ENCODE measurements at places on chromosomes 7 and 10. TPM values are rescaled to one million over a fixed set of nuclear protein-coding genes. Genes with fewer than 3 reads are reported as not detected.

DNA sequence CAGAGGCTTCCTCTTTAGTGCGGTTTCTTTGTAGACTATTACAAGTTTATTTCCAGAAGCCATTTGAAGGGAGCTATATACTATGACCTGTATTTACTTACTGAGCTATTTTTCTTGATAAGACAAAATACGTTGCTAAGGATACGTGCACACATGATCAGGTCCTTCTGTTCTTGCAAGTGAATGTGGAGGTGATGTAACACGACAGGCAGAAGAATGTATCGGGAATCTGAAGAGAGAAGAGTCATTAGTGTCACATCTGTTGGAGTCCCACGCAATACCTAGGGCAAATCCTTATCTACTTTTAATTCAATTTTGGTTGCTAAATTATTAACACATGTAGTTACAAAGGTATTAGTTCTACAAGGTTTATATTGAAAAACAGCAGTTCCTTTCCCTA is 284.6 kb upstream of the IMMP2L start:
- no peak for DNase-seq

DNA sequence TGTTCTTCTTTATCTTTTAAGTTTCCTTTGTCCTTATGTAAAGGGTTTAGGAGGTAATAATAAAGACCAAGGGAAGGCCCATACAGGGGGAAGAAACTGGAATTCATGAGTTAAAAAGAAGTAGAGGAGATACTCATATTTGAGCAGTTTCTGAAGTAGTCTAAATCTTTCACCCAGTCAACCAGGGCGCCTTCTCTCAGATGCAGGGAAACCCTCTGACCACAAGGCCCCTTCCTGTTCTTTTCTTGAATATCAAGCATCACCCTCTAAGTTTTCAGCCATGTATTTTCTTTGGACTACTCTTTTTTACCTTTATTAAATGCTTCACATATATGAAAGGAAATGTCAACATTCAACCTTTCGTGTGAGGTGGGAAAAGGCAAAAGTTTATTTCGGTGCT is 630.8 kb downstream of the SUGCT start:
- DNase-seq, result no peak

DNA sequence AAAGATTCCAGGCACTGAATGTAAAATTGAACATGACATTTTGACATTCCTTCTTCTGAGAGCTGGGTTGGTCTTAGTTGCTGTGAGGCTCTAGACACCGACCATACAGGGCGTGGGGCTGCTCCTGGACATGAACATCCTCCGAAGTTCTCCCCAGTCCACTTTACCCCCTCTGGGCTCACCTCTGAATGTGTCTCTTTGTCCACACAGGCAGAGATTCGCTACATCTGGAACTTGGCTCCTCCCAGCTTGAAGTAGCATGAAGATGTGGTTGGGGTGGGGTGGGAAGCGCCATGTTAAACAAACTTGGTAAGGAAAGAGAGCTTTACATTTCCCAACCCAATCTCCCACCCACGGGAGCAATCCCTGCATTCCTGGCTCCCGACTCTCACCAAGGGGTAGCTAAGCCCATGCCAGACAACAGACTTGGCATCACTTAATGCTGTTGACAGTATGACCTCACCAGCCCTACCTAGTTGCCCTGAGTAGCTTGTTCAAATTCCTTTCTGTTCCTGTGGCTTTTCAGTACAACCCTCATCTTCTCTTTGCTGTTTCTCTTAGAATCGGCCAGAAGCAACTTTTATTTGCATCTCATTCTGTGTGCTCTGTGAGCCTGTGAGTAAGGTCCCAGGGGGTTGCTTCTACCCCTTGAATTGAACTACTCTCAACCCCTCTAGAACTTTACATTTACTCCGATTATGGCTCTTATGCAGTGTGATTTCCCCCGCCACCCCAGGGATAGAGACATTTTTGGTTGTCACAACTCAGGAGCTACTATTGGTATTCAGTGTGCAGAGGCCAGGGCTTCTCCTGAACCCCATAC is 211.4 kb downstream of the SEC23IP start:
- no peak for DNase-seq

- DNase-seq, result no peak
Observed at GRCh38 chr7:111091593-111092358, 849 bp downstream of the LRRN3 start.

- DNase-seq, result no peak
Observed at GRCh38 chr7:1740214-1740613, 70.1 kb downstream of the ELFN1 start.

GRCh38 chr10:12513775-12514673 is 164.7 kb downstream of the CAMK1D start:
- DNase-seq, result no peak

DNA sequence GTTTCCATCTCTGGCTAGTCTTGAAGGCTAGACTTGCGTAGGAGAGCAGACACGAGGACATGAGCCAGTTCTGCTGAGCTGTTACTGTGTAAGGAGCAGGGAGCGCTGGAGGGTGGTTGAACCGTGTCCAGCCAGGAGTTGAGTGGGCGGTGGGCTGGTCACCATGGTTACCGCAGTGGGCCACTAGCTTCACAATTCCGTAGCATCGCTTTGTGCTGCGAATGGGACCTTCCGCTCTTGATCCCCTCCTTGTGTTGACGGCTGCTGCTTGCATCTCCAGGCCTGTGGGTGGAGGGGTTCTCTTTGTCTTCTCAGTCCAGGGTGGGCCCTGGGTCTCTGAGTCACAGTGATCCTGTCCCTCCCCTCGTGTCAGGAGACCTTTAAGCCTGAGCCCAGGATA is 49.4 kb upstream of the OCM start:
- no peak for DNase-seq

GRCh38 chr10:46225597-46225996 is 61.2 kb upstream of the ANTXRL start:
- no peak for DNase-seq

DNA sequence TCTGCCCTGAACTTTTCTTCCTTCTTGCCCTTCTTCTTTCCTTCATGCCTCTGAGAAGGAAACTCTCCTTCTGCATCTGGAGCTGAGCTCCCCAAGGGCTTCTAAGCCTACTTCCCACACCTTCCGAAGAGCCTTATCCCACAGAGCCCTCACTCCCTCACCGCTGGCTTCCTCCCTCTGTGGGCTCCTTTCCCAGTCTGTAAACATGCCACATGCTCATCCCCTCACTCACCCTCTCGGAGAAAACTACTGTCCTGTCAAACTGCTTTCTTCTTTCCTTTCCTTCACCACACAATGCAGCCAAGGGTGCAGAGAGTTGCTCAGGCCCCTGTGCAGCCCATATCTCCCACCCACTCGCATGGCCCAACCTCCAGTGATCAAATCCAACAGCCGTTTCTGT is 18.1 kb downstream of the ANKRD16 start:
- DNase-seq, result no peak

DNA sequence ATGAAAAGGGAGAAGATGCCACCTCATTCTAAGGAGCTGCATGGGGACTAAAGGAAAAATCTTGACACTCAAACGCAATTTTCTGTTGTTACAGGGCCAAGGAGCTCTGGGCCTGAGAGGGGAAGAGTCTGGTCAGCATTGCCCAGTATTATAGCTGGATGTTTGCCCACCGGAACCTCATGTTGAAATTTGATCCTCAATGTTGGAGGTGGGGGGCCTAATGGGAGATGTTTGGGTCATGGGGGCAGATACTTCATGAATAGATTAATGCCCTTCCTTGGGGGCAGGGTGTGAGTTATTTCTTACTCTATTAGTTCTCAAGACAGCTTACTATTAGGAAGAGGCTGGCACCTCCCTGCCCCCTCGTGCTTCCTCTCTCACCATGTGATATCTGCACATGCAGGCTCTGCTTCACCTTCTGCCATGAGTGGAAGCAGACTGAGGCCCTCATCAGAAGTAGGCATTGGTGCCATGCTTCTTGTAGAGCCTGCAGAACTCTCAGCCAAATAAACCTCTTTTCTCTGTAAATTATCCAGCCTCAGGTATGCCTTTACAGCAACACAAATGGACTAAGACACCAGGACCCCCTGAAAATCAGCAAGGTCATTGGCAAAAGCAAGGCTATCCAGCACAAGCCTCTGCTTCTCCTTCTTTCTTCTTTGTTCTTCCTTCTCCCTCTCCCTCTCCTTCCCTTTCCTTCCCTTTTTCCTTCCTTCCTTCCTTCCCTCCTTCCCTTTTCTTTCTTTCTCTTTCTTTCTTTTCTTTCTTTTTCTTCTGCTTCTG is 15.1 kb downstream of the GCK start:
- no peak for DNase-seq

GRCh38 chr7:140534743-140535142 is 55.4 kb upstream of the MKRN1 start:
- peak; percentile 85 for DNase-seq

GRCh38 chr10:77638321-77639101 is 903 bp upstream of the KCNMA1 start:
- DNase-seq, result peak; percentile 45

DNA sequence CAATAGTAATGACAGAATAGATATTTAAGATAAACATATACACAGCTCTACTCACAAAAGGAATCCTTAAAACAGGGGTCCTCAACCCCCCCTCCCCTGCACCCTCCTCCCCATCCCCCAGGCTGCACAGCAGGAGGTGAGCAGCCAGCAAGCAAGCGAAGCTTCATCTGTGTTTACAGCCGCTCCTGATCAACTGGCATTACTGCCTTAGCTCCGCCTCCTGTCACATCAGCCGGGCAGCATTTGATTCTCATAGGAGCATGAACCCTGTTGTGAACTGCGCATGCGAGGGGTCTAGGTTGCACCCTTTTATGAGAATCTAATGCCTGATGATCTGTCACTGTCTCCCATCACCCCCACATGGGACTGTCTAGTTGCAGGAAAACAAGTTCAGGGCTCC is 65.5 kb downstream of the SMURF1 start:
- no peak for DNase-seq

DNA sequence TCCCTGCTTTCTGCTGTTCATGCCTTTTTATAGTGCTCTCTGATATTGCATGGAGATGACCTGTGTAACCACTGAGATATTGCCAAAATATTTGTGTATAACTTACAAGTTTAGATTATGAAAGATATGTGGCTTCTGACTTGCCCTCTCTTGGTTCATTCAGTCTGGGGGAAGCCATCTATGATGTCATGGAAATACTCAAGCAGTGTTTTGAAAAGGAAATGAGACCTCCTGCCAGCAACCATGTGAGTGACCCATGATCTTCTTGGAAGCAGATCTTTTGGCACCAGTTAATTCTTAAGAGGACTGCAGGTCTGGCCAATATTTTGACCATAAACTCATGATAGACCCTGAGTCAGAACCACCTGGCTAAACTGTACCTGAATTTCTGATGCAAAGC is 183.0 kb downstream of the THSD7A start:
- DNase-seq, result peak; percentile 7

DNA sequence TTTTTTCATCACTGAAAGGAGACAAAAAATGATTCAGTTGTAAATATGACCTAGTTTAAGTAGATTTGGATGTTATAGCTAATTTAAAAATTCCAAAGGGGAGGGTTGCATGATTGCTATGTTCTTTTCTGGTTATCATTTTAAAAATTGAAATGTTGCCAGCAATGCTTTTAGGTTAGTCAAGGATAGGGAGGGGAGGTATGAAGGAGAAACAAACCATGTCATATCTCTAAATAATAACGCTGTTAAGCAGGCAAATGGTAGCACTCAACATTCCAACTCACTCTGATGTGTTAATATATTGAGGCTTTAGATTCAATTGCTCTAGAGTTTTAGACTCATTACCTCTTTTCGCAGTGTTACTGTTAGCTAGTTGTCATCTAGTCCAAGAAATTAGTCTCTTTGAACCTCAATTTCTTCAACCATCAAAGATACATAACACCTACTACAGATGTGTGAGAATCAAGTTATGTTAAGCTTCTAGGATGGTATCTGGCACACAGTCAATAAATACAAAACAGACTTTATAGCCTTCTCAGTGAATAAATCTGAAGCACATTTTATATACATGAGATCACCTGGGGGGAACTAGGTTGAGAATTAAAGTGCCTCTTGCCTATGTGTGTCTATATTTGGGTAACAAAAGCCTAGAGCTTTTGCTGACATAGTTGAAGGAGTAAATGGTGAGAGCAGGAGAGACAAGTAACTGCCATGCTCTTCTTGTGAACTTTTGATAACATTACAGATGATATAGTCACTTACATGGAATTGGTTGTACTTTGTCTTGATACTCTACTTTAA is 124.9 kb downstream of the CSTF2T start:
- DNase-seq, result peak; percentile 15

DNA sequence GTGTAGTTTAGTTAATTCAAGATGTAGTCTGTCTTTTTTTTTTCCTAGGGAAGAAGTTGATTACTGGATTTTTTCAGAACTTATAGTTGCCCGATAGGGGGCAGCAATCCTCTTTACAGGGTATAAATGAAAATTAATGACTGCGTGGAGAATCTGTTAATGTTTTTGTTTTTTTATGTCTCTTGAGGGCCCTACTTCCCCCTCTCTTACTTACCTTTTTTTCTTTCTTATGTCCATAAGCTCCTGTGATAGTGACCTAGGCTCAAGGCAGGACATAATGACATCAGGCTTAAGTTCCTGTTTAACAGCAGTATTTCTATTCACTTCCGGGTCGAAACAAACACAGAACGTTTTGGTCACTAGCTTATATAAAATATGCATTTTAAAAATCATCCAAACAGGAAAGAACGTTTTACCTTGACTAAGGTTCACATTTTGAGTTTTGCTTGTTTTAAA is 18.8 kb downstream of the CDC123 start:
- DNase-seq, result peak; percentile 80

DNA sequence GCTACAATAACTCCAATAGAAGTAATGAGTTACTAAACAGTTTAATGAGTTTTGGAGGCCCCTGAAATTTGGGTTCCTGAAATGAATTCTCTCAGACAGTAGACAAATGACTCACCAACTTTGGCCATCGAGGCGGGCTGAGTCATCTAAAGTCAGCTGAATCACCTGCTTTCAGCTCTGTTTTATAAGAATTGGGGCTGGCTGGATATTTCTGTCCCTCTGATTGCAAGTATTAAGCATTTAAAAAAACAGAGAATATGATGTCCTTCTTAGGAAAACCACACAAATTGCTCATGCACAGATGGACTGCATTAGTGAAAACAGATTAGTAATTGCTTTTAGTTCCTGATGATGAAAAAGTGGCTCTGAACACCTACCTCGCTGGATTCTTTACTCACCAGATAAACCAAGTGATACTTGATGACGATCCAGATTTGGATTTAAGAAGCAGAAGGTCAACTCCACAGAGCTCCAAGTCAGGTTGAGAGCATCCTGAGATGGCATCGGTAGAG is 59.1 kb downstream of the ZNF365 start:
- peak; percentile 97 for DNase-seq

RUFY2 gene
- 37.3 TPM for total RNA-seq

STRIP2 gene
- 6.9 TPM for total RNA-seq

PTCD1 gene
- total RNA-seq, result 1.3 TPM

ARHGAP22 gene
- 60.2 TPM for total RNA-seq

TSPAN15 gene
- 0.27 TPM for total RNA-seq

GIMAP1 gene
- not detected for total RNA-seq

PURB gene
- total RNA-seq, result 27.2 TPM

KIAA1549 gene
- 3.7 TPM for total RNA-seq

PNLIP gene
- not detected for total RNA-seq

Measured in fibroblast of the aortic adventitia (primary cell).